ENCODE measurements at places on chromosomes 6 and 20. TPM values are rescaled to one million over a fixed set of nuclear protein-coding genes. Genes with fewer than 3 reads are reported as not detected.
A peak's percentile ranks its signal among the peaks of the same experiment; 100 is the strongest.

- DNase-seq: peak; percentile 90
- peak overlapping the region; percentile 98 for H3K27ac ChIP-seq
- H3K36me3 ChIP-seq: no peaks in the 10 kb centered on the region
- peaks cover 40% of the 10 kb centered on the region for H3K4me1 ChIP-seq
Observed at GRCh38 chr6:16759646-16760515, 1.4 kb downstream of the ATXN1 start.

Gene CRISP2
- total RNA-seq: not detected

GRCh38 chr6:74458536-74458935 lies 747.3 kb downstream of the COL12A1 start:
- H3K36me3 ChIP-seq: no peaks in the 10 kb centered on the region
- no peaks in the 10 kb centered on the region for H3K4me1 ChIP-seq
- no peak for DNase-seq
- no peak overlapping the region for H3K4me3 ChIP-seq
- no peak overlapping the region for H3K27ac ChIP-seq

- no peaks in the 10 kb centered on the region for H3K27me3 ChIP-seq
- H3K36me3 ChIP-seq: peaks cover 9% of the 10 kb centered on the region
- H3K4me1 ChIP-seq: peaks cover 13% of the 10 kb centered on the region
- H3K27ac ChIP-seq: no peak overlapping the region
- no peak overlapping the region for H3K4me3 ChIP-seq
Observed at GRCh38 chr6:42624601-42625000, 60.8 kb downstream of the UBR2 start.

- no peak for DNase-seq
- H3K4me3 ChIP-seq: no peak overlapping the region
- H3K4me1 ChIP-seq: peaks cover 13% of the 10 kb centered on the region
Observed at GRCh38 chr20:47622118-47622665, 120.5 kb downstream of the NCOA3 start.

DNA sequence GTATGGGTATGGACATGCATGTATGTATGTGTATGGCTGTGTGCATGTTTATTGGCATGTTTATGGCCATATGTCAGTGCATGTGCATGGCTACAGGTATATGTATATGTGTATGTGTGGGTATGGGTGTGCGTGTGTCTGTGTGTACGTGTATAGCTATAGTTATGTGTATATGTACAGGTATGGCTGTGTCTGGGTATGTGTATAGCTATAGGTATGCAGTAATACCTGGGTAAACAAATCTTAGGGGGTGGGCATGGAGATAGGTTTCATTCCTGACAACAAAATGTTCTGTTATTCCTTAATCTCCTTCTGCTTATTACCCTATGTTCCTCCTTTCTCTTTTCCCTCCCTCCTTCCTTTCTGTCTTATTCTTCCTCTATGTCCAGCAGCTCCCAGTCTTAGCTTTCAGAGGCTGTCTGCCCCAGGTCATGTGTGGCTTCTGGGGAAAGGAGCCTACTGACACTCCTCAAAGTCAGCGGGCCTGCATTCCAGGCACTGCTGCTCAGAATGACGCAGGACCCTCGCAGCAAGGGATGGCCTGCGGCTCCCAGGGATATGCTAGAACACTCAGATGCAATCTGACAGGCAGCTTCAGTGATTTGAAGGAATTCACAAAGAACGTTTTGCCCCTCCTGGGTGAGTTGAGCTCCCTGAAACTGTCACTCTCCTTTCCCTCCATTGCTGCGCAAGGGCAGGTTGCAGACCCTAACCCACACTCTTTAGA lies 139.3 kb upstream of the PHACTR1 start:
- H3K36me3 ChIP-seq: no peaks in the 10 kb centered on the region
- no peaks in the 10 kb centered on the region for H3K4me1 ChIP-seq
- H3K4me3 ChIP-seq: no peak overlapping the region

Gene TFAP2D
- not detected for total RNA-seq

- H3K4me1 ChIP-seq: no peaks in the 10 kb centered on the region
- no peaks in the 10 kb centered on the region for H3K27me3 ChIP-seq
- DNase-seq: peak; percentile 28
- H3K27ac ChIP-seq: peak overlapping the region; percentile 29
- H3K36me3 ChIP-seq: no peaks in the 10 kb centered on the region
- no peak overlapping the region for H3K4me3 ChIP-seq
Observed at GRCh38 chr20:22771706-22772105, 187.3 kb upstream of the FOXA2 start.

DNA sequence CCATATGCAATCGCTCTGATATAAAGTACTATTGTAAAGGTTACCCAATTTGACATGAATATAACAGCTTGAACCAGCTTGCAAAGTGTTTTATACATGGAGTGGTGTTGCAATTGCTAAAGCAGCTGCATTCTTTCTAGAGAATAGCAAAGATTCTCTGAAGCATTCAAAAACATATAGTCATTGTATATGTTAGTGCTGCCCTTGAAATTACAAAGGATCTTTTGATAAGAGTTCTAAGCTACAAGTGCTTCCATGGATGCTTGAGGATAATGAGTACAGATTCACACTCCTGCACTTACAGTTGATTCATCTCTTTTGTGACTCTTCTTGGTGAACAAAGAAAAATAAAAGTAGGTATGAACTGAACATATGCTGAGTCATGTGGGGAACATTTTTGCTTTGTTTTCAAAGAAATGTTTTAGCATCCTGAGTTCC lies 175.7 kb downstream of the ALDH8A1 start:
- no peaks in the 10 kb centered on the region for H3K4me1 ChIP-seq
- H3K27ac ChIP-seq: no peak overlapping the region
- no peaks in the 10 kb centered on the region for H3K27me3 ChIP-seq
- no peak overlapping the region for H3K4me3 ChIP-seq
- H3K36me3 ChIP-seq: no peaks in the 10 kb centered on the region

Gene TBXT
- not detected for total RNA-seq

DNA sequence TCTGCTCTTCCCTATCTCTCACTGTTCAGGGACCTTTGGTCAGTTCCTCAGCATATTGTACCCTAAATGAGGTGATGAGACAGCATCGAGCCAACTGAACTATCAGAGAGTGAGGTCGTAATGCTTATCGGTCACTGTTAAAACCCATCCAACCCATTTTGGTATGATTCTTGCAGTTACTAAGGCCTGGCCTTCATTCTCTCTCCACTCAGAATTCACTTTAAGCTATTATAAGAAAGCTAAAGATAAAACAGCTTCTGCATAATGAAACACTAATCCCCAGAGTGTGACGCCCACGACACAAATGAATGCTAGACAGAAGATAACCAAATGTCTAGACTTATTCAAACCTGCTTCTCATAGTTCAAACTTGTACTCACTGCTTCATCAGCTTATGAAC lies 175.8 kb downstream of the GMPR start:
- no peaks in the 10 kb centered on the region for H3K36me3 ChIP-seq
- H3K4me1 ChIP-seq: peaks cover 12% of the 10 kb centered on the region
- no peaks in the 10 kb centered on the region for H3K27me3 ChIP-seq
- DNase-seq: no peak

GRCh38 chr6:41467627-41468404 lies 78.4 kb upstream of the FOXP4 start:
- H3K4me3 ChIP-seq: no peak overlapping the region
- H3K27ac ChIP-seq: no peak overlapping the region
- no peak for DNase-seq
- H3K4me1 ChIP-seq: no peaks in the 10 kb centered on the region

DNA sequence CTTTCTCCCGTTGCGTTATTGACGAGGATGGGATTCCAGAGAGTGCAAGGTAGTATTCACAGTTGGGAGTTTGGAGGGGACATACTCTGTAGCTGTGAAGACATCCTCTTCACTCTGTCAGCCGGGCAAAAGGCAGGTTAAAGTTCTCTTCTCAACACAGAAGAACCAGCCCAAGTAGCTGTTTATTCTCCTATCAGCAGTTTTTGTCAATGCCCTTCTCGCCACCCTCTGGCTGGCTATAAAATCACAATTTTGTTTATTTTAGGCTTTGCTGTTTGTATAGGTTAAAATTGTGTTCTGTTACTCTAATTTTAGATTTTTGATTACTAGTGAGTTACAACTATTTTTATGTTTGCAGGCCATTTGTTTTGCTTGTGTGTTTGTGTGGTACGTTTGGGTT lies 37.9 kb upstream of the MAS1 start:
- H3K4me1 ChIP-seq: no peaks in the 10 kb centered on the region
- no peak overlapping the region for H3K4me3 ChIP-seq
- H3K27ac ChIP-seq: no peak overlapping the region
- H3K36me3 ChIP-seq: no peaks in the 10 kb centered on the region

DNA sequence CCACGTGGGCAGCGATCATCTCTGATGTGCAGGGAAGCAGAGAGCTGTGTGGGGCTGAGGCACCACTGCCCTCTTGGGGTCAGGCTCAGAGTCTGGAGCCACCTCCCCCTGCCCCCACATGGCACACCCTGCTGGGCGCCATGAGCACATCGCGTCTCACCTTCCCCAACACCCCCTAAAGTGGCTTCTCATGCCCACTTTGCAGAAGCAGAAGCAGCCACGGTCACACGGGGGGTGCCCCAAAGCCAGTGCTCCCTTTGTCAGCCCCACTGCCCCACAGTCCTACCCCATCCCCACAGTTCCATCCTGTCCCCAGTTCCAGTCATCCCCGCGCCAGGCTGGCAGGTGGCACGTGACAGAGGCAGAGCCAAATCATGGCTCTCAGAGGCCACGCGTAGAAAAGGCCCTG lies 19.5 kb downstream of the SDCBP2 start:
- H3K4me3 ChIP-seq: no peak overlapping the region
- DNase-seq: no peak
- no peaks in the 10 kb centered on the region for H3K36me3 ChIP-seq
- no peaks in the 10 kb centered on the region for H3K27me3 ChIP-seq
- H3K4me1 ChIP-seq: no peaks in the 10 kb centered on the region

DNA sequence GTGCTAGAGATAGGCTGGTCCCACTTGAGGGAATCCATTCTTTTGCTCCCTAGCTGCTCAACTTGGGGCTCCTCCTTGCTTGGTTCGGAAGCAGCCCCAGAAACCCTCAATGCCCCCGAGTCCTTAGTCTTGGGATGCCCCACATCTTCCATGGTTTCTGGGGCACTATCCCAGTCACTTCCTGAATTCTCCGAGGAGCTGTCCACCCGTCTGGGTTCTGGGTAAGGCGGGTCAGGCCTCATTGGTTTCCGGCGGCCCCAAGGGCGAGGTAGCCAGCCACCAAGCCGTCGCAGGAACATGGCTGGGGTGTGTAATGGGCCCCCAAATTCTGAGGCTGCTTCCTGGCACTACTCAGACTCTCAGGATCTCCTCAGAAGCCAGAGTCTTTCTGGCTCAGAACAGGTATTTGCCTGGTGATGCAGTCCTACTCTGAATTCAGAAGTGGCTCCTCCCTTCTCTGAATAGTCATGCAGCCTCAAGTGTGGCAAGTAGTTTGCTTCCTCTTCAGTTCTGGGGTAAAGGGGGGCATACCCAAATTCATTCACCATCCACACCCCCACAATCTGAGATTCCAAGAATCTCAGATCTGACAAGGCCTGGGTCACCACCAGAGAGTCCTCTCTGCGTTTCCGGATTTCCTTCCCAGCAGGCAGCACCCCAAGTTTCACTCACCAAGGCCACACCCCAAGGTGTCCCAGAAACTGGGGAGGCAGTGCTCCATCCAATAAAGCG lies 763 bp downstream of the C6orf47 start:
- H3K27ac ChIP-seq: peak overlapping the region; percentile 85
- no peaks in the 10 kb centered on the region for H3K36me3 ChIP-seq
- H3K27me3 ChIP-seq: no peaks in the 10 kb centered on the region
- no peak for DNase-seq
- H3K4me1 ChIP-seq: peaks cover 40% of the 10 kb centered on the region
